ENCODE measurements at places on chromosomes 5 and 9.

GRCh38 chr5:118653872-118654271 lies 334.5 kb downstream of the DTWD2 start:
- no peak for DNase-seq

DNA sequence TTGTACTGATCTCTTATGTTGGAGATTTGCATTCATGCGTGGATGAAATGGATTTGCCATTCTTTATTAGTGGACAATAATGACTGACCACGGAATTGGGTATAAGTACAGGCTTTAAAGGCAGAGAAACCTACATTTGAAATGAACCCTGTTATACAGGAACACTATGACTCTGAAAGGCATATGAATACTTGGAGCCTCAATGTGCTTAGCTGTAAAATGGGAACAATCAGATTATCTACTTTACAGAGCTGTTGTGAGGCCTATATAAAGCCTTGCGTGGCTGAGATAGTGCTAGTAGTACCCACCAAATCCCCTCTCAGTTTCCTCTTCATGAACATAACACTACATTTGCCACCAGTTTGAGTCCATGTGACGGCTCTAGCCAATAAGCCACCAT lies 18.9 kb upstream of the MGAT1 start:
- DNase-seq = no peak

DNA sequence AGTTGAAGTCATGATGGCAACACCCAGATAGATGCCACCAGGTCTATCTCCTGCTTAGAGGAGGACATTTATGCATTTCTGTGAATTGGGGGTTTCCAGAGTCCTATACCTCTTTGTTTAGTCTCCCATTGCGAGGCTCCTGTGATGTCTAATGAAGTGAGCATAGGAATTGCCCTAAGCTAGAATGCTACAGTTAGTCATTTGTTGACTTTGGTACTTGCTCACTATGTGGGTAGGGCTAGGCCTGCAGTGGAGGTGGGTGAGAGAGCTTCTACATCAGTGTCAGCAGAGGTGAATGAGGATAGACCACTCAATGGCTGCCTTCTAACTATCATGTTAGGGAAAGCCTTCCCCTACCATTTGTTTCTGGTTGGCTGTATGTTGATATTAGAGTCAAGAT lies 173.3 kb upstream of the POC5 start:
- no peak for DNase-seq

- DNase-seq = no peak
These were observed 78.0 kb downstream of the ARHGAP26 start for GRCh38 chr5:142847898-142848790.

DNA sequence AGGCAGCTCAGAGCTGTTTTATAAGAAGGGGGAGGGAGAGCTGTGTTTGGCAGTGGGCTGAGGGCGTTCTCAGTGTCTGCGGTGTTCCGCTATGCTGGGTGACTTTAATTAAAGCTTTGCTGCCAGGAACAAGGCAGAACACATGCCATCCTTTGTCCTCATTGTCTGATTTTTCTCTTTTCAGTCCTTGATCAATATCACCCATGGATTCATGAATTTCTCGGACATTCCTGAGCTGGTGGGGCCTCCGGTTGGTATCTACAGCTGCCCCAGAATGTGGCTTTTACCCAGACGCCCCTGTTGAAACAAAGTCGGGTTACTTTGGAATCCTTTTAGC lies 66.5 kb upstream of the TGFBR1 start:
- no peak for DNase-seq

DNA sequence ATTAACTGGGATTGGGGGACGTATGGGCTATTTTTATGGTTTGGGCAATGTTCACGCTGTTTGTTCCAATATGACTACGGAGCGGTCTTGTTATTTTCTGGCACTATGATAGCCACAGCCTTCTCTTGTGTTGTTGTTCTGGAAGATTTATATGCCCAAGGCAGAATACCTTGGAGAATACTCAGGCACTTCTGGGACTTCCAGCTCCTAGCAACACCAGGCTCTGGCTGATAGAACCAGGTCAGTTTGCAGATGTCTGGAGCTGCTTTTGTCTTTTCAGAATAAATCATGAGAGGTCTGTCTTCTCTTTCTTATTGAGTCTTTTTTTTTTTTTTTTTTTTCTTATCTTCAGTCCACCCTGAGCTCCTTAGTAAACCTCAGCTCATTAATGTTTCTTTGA lies 262.5 kb downstream of the MED10 start:
- no peak for DNase-seq

- DNase-seq = no peak
These were observed 42.6 kb downstream of the CSF1R start for GRCh38 chr5:150043657-150044328.

DNA sequence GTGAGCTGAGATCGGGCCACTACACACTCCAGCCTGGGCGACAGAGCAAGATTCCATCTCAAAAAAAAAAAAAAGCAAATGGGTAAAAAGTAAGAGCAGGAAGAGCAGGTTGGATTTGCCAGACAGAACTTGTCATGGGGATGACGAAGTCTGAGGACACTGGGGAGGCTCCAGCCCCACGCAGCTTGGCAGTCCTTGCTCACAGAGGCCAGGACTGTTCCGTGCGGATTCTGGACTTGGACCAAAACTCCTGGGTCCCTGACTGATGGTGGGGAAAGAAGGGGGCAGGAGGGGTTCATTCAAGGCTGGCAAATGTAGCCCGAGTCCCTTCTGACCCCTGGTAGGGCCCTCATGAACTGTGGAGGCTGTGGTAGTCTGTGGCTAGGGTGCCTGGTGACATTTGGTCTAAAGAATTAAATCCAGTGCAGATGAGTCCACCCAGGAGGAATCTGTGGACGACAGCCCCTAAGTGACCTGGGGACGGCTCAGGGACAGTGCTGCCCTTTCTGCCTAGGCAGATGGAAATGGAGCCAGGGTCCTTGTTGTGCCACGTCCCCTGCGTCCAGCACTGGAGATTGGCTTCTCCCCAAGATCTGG lies 3.1 kb downstream of the FGD3 start:
- no peak for DNase-seq

- no peak for DNase-seq
These were observed 165.0 kb upstream of the FBXL17 start for GRCh38 chr5:108546939-108547338.

GRCh38 chr5:76040806-76041205 lies 42.4 kb upstream of the SV2C start:
- no peak for DNase-seq

GRCh38 chr5:128015978-128016377 lies 67.6 kb upstream of the SLC12A2 start:
- no peak for DNase-seq
